RPMI7951 (cell line): ENCODE measurements at places on chromosomes 7 and 10.

- DNase-seq: no peak
Observed at GRCh38 chr10:129344731-129345355, 122.2 kb upstream of the MGMT start.

- DNase-seq: no peak
Observed at GRCh38 chr10:102962267-102962666, 44.2 kb downstream of the CNNM2 start.

DNA sequence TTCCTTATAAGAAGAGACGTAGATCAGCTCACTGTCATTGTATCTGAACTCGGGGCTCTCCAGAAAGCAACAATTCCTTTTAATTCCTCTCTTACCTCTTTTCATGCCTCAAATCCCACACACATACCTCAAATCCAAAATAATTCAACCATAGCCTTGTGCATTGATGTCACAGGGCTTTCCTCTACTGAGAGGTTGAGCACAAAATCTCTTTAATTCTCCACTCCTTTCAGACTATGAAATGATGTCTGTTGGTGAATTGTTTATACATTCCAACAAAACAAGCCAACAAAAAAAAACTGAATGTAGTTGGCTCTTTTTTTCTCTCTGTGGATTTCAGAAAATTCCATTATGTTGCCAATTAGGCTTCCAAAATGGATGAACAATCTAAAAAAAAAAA, 53.2 kb downstream of the BPGM start:
- DNase-seq: no peak

- DNase-seq: peak; percentile 82
Observed at GRCh38 chr7:121195874-121196273, 132.9 kb upstream of the WNT16 start.

- DNase-seq: no peak
Observed at GRCh38 chr10:108443636-108444035, 1279.1 kb upstream of the SORCS1 start.

GRCh38 chr7:39651265-39651664, 27.9 kb downstream of the RALA start:
- peak; percentile 35 for DNase-seq

DNA sequence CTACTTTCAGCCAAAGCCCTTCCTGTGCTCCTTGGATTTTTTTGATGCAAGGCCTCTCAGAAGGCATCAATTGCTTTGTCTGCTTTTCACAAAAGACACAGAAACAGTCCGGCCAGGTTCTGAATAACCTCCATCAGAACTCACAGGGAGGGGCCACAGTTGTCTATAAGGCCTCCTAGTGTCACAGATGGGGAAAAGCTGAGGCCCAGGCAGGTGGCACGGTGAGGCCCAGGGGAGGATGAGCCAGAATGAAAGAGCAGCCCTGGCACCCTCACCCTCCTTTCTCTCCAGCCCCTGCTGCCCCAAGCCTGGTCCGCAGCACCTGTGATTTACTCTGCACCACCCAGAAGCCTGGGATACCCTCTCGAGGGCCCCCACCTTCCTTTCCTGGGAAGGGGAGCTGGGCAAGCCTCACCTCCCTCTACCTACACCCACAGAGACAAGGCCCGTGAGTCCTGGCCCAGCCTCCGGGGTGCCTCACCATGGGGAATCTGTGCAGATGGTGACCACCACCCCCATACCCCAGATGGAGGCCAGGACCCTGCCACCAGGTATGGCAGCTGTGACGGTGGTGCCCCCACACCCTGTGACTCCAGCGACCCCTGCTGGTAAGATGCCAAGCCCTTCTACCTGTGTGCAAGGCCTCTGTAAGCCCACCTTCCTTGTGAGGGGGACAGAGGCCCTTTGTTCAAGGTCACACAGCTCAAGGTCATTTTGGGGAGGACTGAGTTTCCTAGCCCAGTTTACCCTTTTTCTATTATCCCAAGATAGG, 26.2 kb upstream of the ZNF467 start:
- no peak for DNase-seq

GRCh38 chr7:85664341-85664740, 477.5 kb upstream of the SEMA3D start:
- DNase-seq: peak; percentile 42

DNA sequence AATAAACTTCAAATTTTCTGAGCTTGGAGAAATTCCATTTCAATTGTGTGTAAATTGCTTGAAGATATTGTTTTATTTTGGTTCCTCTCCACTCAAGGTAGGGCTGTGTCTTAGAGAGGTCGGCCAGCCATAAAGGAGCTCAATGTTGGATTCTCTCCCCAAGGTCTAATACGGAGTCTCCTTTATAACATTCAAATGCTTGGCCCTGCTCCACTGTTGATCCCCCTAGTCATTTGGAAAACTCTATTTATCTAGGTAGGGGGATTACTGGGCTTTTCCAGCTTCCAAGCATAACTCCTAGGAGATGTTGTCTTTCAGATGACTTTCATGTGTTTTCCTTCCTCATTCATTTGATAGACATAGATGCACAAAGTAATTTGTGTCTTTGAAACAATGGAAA, 170.9 kb downstream of the LRMDA start:
- DNase-seq: no peak

- DNase-seq: no peak
Observed at GRCh38 chr10:131532745-131533341, 221.3 kb upstream of the TCERG1L start.

DNA sequence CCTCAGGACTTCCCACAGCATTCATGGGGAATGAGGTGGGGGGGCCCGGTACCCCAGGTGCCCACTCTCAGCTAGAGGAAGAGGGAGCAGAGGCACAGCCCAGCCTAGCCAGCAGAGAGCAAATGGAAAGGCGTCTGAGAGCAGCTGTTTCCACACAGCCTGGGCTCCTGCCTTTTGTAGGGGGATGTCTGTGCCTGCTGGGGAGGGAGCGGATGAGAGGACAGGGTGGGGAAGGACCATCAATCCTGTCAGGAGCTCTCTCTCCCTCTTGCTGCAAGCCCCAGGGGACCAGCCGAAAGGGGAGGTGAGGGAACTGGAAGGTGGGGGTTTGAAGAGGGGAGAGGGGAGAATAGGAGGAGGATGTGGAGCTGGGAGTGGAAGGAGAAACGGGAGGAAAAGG, at the start of gene PKD2L1:
Gene PKD2L1 (minus strand): TSS at position 150 of the 400 bp plus-strand sequence. CDS start 125 bp downstream, at position 25.
- no peak for DNase-seq

DNA sequence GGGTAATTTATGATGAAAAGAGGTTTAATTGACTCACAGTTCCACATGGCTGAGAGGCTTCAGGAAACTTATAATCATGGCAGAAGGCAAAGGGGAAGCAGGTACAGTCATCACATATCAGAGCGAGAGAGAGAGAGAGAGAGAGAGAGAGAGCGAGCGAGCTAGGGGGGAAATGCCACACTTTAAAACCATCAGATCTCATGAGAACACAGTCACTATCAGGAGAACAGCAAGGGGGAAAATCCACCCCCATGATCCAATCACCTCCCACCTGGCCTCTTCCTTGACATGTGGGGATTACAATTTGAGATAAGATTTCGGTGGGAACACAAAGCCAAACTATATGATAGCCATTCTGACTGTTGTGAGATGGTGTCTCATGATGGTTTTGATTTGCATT, 576.3 kb downstream of the GFRA1 start:
- no peak for DNase-seq

DNA sequence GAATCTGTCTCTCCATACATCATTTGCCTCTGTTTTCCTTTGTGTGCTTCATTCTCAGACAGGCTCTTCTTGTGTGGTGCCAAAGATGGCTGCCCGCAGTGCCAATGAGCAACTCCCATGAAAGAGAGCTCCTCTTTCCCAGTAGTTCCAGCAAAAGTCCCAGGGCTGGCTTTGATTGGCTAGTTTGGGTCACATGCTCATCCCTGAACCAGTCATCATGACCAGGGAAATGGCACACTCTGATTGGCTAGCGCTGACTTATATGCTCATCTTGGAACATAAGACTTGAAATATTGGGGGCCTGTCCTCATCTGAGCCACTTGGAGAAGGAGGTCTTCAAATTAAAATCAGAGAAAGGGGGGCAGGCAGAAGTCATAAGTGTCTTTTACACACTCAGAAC, 112.7 kb downstream of the CDH23 start:
- DNase-seq: no peak

GRCh38 chr10:71367271-71367670, 29.4 kb upstream of the CDH23 start:
- no peak for DNase-seq

- DNase-seq: no peak
Observed at GRCh38 chr10:124325998-124326636, 92.6 kb downstream of the OAT start.

DNA sequence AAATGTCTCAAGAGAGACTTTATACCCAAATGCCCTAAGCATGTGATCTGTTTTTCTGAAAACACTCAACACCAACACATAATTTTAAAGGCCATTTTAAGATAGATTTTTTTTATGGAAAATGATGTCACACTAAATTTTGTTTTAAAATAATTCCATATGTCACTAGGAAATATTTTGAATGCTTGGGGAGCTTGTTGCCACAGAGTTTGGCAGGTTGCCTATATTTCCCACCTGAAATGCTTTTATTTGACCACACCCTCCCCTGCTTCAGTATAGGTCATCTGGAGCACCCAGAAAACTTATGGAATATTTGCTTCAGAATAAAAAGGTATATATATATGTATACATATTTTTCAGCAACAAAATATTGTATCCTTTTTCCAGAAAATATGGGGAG, 180.0 kb upstream of the ANK3 start:
- DNase-seq: no peak

DNA sequence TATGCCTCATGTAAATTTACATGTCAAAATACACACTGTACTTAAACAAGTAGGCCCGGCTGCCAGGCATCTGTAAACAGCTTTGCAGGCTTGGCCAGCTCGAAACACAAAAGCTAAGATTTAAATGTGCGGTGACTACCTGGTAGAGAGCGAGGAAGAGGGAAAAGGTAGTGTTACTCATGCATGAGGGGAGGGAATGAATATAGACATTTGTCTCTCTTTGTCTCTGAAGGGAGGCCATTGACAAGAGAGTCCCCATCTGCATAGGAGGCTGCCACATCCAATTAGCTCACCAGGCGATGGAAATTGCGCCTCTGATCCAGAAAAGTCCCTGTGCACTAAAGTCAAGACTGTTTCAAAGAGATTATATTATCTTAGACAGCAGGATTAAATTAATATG, 535.8 kb downstream of the PTPRN2 start:
- DNase-seq: no peak

DNA sequence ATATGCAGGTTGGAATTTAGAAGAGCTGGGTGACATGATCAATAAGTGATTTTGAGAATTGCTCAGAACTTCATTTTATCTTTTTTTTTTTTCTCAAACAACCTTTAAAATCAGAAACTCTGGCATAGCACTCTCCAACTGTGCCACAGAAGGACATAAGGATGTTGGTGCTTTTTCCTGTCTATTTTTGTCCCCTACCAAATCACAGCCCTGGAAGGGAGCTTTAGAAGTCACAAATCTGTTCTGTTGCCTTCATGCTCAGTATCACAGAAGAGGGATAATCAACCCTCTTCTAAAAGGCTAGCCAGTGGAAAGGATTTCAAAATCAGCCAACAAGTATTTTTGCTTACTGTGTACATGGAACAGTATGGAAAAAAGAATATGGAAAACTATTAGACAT, 14.8 kb upstream of the NRP1 start:
- no peak for DNase-seq

- no peak for DNase-seq
Observed at GRCh38 chr10:1434202-1434601, 303.1 kb downstream of the ADARB2 start.

- DNase-seq: no peak
Observed at GRCh38 chr10:4786043-4786839, 39.8 kb upstream of the AKR1E2 start.

- DNase-seq: peak; percentile 50
Observed at GRCh38 chr7:127751062-127751461, 99.1 kb downstream of the SND1 start.

DNA sequence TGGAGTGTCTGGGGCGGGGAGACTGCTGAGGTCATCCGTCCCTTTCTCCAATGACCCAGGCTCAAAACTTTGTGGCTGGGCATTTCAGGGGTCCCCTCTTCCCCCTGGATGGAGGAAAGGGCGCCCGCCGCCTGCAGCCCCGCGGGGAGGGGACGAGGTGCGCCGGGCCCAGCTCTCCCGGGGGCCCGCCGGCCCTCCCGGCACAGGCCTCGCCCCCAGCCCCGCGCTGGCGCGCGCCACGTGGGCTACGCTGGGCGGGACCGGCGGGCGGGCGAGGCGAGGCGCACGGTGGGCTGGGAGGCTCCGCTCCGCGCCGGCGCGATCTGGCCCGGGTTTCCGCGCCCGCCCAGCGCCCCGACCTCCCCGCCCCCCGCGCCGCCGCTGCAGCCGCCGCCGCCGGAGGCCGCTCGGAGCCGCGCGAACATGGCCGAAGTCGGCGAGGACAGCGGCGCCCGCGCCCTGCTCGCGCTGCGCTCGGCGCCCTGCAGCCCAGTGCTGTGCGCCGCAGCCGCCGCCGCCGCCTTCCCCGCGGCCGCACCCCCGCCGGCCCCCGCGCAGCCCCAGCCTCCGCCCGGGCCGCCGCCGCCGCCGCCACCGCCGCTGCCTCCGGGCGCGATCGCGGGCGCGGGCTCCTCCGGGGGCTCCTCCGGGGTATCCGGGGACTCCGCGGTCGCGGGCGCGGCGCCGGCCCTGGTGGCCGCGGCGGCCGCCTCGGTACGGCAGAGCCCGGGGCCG, at the start of gene FOXK1:
Gene FOXK1 (plus strand): TSS at position 410 of the 735 bp plus-strand sequence. CDS start 14 bp downstream, at position 424.
- peak; percentile 76 for DNase-seq

DNA sequence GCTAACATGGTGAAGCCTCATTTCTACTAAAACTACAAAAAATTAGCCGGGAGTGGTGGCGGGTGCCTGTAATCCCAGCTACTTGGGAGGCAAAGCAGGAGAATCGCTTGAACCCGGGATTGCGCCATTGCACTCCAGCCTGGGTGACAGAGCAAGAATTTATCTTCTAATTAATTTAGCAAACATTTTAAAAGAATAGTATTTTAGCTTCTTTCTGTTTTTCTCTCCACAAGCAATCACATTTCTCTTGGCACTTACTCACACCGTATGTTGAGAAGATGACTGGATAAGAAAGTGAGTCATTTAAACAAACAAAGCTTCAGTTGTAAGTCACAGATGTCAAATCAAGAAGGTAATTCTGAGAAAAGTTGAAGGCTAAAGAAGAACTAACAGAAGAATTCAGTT, 264.0 kb downstream of the ARL4A start:
- DNase-seq: peak; percentile 42

GRCh38 chr10:76082956-76083355, 651.5 kb downstream of the LRMDA start:
- DNase-seq: peak; percentile 87

- no peak for DNase-seq
Observed at GRCh38 chr10:656883-657282, 32.6 kb downstream of the DIP2C start.

DNA sequence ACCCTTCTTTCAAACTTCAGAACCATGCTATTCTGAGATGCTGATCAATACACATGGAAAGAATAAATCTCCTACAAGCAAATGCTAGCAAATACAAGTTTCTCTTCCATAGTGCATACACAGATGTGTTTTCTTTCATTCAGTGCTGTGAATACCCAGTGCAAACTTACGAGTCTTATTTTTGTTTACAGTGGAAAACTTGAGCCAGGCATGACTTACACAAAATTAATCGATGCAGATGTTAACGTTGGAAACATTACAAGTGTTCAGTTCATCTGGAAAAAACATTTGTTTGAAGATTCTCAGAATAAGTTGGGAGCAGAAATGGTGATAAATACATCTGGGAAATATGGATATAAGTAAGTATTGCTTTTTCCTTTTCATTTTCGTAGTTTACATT, 48.8 kb downstream of the PNLIPRP3 start:
- DNase-seq: no peak

- peak; percentile 29 for DNase-seq
Observed at GRCh38 chr10:34565934-34566333, 249.2 kb downstream of the PARD3 start.

- no peak for DNase-seq
Observed at GRCh38 chr10:133359972-133360610, 2.3 kb upstream of the FUOM start.

- DNase-seq: no peak
Observed at GRCh38 chr10:11275651-11276050, 258.0 kb downstream of the CELF2 start.
